ENCODE measurements at places on chromosomes 1 and 21.

DNA sequence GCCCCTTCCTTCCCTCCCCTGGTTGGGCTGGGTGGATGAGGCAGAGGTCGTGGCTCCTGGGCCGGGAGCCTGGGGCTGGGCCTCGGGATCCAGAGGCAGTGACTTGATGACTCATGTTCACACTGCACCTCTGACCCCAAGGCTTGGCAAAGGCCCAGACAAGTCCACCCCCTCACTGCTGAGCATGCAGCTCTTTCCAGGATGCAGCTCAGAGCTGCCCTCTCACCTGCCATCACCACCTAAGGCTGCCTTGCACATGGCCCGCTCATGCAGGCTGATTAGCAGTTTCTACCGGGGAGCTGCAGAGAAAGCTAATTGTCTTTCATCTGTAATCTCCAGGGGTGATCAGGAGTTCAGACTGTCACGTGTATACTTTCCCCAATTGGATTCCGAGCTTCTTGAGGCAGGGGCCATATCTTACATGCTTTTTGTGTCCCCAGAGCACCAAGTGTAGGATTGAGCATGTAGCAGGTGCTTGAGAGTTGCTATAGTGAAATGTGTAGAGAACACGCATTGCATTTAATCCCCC, 62.1 kb downstream of the LRRN2 start:
- no peak for DNase-seq

DNA sequence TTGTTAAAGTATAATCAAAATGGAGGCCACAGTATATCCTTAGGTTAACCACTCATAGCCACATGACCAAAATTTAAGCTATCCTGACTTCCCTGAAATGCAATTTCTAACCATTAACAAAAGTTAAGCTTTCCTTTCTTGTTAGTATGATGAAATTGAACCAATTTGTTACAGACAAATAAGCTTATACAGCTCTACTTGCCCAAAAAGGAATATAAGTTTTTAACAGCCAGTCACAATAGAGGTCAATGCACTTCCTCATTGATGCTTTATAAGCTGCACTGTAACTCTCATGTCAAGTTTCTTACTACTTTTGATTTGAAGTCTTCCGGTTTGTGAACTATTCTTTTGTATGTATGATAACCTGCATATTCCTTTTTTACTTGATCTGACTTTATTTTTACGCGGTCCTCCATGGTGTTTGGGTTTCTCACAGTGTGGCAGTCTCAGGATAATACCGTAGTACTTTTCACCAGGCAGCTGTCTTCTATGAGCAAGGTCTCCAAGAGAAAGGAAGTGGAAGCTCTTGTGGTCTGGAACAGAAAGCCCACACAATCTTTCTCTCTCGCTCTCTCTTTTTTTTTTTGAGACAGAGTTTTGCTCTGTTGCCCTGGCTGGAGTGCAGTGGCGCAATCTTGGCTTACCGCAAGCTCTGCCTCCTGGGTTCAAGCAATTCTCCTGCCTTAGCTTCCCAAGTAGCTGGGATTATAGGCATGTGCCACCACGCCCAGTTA, 331.6 kb downstream of the SRGAP2C start:
- DNase-seq: no peak

DNA sequence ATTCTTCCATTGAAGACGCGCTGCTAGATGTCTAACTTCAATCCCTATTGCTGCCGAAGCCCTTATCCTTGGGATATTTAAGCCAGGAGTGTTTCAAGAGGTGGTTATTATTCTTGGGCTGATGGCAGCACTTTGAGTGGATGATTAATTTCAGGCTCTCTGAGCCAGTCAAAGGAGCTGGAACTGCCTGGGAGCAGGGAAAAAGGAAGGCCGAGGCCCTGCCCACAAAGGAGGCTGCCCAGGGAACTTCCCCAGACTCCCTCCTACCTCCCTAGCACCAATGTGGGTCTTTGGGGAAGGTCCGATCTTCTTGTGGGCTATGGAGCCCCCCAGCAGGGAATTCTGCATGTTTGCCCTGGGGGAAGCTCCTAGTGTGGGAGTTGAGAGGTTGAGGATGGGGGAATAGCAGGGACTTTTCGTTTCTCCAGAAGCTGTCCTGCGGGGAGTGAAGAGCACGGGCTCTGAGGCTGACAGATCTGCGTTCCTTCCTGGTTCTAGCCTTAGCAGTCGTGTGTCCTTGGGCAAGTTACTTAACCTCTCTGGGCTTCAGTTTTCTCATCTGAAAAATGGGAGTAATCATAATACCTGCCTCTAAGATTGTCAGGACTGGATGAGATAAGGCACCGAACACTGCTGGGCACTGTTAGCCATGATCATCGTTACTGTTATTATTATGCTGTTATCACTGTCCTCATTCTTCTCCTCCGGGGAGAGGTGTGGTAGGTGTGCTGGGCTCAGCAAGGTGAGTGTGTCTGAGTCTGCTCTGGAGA, 6.3 kb downstream of the KCNQ4 start:
- DNase-seq: no peak

DNA sequence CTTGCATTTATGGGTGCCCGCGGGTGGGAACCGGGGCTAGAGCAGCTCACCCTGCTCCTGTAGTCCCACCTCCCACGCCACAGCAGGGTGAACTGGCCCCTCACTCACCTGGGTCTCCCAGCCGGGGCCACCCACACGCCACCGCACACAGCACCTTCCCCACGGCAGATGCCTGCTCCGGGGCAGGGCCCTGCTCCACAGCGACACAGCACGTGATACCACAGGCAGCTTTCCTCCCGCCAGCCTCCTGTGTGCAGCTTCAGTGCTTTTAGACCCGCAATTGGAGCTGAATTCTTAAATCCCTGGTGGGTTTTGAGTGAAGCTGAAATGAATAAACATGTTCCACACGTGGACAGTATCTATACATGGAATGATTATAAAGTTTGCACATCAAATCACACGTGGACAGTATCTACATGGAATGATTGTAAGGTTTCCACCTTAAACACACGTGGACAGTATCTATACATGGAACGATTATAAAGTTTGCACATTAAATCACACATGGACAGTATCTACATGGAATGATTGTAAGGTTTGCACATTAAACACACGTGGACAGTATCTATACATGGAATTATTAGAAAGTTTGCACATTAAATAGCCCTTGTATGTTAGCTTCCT, 93.1 kb upstream of the COL6A1 start:
- no peak for DNase-seq

GRCh38 chr1:213256438-213257087, 205.5 kb downstream of the RPS6KC1 start:
- DNase-seq: no peak

- no peak for DNase-seq
Measured at GRCh38 chr1:161966067-161966466, 57.6 kb downstream of the OLFML2B start.

DNA sequence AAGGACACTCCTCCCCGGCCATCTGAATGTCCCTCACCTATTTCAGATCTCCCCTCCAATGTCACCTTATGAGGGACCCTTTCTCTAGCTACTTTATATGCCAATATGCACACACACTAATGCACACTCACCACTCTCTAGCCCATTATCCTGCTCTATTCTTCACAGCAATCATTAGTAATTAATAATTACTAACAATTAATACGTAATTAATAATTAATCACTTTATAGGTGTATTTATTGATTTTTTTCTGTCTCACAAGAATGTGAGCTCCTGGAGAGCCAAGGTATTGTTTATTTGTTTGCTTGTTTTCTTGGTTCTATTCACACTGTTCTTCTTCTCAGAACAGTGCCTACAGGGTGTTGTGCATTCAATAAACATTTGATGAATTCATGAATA, 385.2 kb upstream of the DUSP10 start:
- no peak for DNase-seq

DNA sequence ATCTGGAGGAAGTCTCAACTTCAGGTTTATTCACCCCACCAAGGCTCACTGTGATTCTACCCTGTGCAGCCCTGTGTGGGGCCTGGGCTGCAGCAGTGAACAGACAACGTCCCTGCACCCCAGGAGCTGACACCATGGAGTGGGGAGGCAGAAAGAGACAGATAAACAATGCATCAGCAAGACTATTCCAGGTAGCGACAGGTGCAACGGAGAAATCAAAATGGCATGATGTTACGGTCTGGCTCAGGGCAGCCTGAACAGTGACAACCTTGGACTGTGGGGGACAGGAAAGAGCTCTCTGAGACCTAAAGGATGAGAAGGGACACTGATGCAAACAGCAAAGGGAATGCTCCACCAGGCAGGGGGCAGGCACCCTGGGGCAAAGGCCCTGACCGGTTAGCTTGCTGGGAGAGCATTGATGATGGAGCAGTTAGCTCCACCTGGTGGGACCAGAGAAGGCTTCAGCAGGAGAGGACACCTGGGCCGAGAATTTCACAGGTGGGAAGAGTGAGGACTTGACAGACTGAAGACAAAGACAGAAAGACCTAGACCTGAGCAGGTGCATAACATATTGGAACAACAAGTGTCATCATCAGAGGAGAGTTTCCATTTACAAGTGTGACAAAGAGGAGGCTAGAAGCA, 589.9 kb downstream of the MATN1 start:
- DNase-seq: no peak

All from 8988T (cell line).